Gastroesophageal sphincter (tissue), 4 donors: ENCODE measurements at places on chromosomes 7 and 10.

DNA sequence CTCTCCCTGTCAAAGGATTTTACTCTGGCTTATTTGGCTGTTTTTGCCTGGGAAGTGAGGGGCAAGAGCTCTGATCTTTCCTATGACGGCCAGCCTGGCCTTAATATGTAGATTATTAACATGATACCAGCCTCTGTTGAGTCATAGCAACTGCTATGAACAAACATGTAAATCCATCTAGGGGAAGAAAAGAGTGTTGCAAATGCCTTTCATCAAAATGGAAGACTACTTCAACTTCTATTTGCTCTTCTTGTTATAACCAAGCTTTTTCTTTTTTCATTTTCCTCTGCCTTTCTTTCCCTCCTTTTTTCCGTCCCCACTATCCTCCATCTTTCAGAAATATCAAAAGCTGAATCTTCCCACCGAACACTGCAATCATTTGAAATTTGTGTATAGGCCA lies 46.6 kb downstream of the BTRC start:
- no peak overlapping the region for H3K4me3 ChIP-seq
- H3K4me1 ChIP-seq = no peaks in the 10 kb centered on the region
- no peaks in the 10 kb centered on the region for H3K36me3 ChIP-seq
- no peak for ATAC-seq
- no peaks in the 10 kb centered on the region for H3K27me3 ChIP-seq

DNA sequence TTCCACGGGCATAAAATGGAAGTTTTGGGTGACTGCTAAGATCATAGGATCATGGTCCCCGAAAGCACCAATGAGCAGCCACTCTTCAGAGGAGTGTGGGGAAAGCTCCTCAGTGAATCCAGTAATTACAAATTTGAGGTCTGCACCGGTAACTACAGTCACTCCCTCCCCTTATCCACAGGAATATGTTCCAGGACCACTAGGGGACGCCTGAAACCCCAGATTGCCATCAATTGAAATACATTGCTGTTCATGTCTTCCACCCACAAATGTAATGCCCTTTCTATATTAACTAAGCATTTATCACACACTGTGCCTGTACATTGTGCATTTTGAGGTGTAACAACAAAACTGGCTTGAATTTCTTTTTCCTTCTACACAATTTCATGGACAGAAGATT lies 447.9 kb upstream of the PFKP start:
- H3K4me3 ChIP-seq = no peak overlapping the region
- ATAC-seq = no peak
- H3K27me3 ChIP-seq = peaks cover 13% of the 10 kb centered on the region
- H3K27ac ChIP-seq = no peak overlapping the region
- no peaks in the 10 kb centered on the region for H3K4me1 ChIP-seq

DNA sequence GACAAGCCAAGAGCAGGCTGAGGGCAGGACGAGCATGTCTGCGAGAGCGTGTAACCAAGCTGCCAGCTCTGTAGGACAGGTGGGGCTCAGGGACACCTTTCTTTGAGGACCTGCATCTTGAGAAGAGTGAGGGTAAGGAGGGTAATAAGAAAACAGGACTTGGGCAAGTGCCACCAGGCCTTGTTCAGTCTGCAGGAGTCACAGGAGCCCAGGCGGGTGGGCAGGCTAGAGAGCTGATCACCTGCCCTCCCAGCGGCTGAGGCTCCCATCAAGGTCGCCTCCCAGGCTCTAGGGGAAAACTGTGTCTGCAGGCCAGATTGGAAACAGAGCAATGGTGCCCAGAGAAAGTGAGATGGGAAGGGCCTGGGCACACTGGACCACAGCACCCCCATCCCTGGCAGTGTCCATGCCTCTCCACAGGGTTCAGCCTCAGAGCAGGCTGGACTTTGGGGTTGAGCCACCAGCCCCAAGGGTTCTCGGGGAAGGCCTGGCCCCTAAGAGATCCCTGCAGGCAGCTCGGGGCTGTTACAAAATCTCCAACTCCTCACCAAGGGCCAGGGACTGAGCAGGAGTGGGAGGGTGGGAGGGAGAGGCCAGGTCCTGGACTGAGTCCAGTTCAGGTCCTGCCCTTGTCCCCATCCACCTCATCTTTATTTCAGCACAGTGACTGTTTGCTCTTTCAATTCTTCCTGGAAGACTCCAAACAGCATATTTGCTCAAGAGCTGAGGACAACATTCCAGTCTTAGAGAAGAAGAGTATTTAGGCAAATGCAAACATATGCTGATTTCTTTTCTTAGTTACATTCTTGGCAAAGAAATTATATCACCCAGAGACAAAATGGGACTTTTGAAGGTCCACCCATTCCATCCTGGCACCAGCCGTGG lies 161.9 kb downstream of the GRID1 start:
- ATAC-seq = no peak
- H3K36me3 ChIP-seq = no peaks in the 10 kb centered on the region
- no peak overlapping the region for H3K27ac ChIP-seq
- H3K4me1 ChIP-seq = no peaks in the 10 kb centered on the region
- peaks cover 16% of the 10 kb centered on the region for H3K27me3 ChIP-seq

DNA sequence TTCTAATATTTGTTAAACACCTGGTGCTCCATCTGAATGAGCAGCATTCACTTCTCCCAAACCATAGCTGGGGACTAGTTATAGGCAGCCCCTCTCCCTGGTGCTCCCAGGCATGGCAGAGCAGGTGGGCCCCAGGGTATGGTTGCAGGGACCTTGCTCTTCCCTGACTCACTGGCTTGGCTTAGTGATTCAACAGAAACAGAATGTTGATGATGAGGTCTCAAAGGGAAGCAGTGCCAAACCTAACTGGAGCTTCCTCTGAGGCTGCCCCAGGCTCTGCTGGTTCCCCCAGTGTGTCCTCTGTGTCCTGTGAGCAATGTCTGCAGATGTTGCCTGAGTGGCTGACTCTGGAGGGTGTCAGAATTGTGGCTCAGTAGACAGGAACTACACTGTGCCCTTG lies 3.7 kb downstream of the GPR26 start:
- H3K27ac ChIP-seq = no peak overlapping the region
- H3K27me3 ChIP-seq = peaks cover 72% of the 10 kb centered on the region
- H3K4me1 ChIP-seq = no peaks in the 10 kb centered on the region
- H3K4me3 ChIP-seq = no peak overlapping the region
- H3K36me3 ChIP-seq = no peaks in the 10 kb centered on the region

DNA sequence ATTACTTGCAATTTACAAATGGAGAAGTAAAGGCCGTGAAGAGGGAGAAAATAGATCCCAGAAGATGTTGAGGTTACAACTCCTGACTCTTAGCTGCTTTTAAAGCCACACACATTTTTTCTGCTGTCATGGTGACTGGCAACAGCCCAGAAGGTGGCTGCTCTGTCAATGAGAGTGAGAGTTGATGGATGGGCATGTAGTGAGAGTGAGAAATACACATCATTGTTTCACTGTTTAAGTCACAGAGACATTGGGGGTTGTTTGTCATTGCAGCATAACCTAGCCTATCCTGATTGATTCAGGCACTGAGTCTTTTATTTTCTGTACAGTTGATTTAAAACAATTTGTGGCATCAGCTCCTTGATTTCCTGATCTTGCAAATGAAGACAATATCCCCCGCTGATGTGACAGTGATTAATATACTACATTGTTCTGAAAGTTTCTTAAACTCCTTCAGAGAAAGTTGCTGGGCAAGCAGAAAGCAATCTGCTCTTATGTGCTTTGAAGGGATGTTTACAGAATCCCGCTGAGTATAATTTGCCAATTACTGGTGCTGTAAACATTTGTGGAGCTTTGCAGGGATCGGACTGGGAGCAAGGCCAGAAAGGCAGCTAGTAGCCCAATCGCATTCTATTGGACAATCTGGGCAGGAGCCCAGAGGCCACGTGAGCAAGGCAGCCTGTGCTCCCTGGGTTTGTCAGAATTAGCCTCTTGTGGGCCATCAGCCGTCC lies 229.6 kb downstream of the PRPF18 start:
- peak overlapping the region; percentile 64 for H3K27ac ChIP-seq
- no peaks in the 10 kb centered on the region for H3K27me3 ChIP-seq
- peaks cover 7% of the 10 kb centered on the region for H3K4me1 ChIP-seq
- peak; percentile 74 for ATAC-seq
- H3K36me3 ChIP-seq = no peaks in the 10 kb centered on the region

DNA sequence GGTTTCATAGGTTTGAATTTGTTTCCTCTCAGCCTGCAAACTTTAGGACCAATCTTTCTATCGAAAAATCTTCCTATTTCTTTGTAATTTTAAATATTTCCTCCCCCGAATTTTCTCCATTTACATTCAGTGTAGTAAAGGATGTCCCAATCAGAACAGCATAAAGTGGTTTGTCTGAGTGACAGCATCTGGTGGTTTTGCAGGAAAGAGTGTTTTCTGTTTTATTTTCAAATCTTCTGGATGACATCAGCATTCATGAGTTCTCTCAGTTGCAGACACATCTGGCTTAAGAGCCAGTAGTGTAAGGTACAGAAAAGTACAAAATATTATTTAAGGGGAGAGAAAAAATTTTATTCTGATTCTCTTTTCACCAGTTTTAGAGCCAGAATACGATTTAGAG lies 634.8 kb downstream of the PHTF2 start:
- H3K27ac ChIP-seq = no peak overlapping the region
- no peaks in the 10 kb centered on the region for H3K36me3 ChIP-seq
- no peaks in the 10 kb centered on the region for H3K27me3 ChIP-seq
- no peaks in the 10 kb centered on the region for H3K4me1 ChIP-seq
- ATAC-seq = no peak
- H3K4me3 ChIP-seq = no peak overlapping the region

GRCh38 chr10:113967126-113967525 lies 76.5 kb upstream of the ADRB1 start:
- H3K27ac ChIP-seq = no peak overlapping the region
- H3K27me3 ChIP-seq = no peaks in the 10 kb centered on the region
- H3K36me3 ChIP-seq = no peaks in the 10 kb centered on the region
- H3K4me1 ChIP-seq = no peaks in the 10 kb centered on the region
- H3K4me3 ChIP-seq = no peak overlapping the region
- no peak for ATAC-seq

GRCh38 chr10:104347295-104348045 lies 6.2 kb upstream of the CFAP58 start:
- no peaks in the 10 kb centered on the region for H3K4me1 ChIP-seq
- no peaks in the 10 kb centered on the region for H3K36me3 ChIP-seq
- H3K27me3 ChIP-seq = no peaks in the 10 kb centered on the region
- ATAC-seq = no peak

DNA sequence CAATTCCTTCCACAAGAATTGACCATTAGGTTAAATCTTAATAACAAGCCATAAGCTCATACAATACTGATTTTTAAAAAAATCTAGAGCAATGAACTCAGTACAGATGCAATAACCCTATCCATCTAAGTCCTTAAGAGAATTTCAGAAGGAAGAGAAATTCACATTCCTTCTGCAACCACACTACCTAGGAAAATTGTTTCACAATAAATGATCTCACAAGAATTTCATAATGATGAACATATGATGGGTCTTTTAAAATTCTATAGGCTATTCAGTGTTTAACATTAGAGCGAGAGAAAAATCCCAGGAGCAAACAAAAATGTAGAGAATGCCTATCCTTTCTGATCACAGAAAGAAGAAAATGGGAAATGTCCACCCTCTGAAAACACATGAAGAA lies 70.0 kb upstream of the MAGI2 start:
- H3K4me3 ChIP-seq = no peak overlapping the region
- H3K36me3 ChIP-seq = no peaks in the 10 kb centered on the region
- H3K4me1 ChIP-seq = no peaks in the 10 kb centered on the region

DNA sequence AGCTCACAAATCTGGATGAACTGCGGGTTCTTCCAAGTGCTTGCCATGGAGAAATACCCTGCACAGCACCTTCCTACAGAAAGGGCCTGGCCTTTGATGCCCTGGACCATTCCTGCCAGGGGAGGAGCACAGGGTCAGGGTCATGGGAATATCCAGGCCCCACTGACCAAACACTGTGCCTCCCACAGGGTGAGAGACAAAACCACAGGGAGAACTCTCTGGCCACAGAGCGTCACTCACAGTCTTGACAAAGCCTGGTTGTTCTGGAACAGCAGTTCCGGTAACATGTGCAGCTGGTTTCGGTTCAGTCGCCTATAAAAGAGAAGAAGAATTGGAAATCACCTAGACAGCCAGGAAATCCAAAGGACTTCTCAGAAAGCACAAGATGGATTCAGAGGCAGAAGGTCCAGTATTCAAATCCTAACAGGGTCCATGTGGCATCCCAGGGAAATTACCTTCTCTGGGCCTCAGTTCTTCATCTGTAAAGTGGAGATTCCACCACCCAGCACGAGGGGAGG lies 28.1 kb downstream of the SLIT1 start:
- H3K4me1 ChIP-seq = no peaks in the 10 kb centered on the region
- no peak for ATAC-seq
- no peak overlapping the region for H3K4me3 ChIP-seq
- no peaks in the 10 kb centered on the region for H3K27me3 ChIP-seq

GRCh38 chr7:154569916-154570315 lies 433.0 kb downstream of the PAXIP1 start:
- H3K36me3 ChIP-seq = no peaks in the 10 kb centered on the region
- no peaks in the 10 kb centered on the region for H3K27me3 ChIP-seq
- H3K27ac ChIP-seq = no peak overlapping the region
- no peaks in the 10 kb centered on the region for H3K4me1 ChIP-seq
